Stimulated activated CD8-positive, alpha-beta memory T cell treated with anti-CD3 and anti-CD28 coated beads, Interleukin-4, amount 100 ng/mL, for 1 hour (primary cell): ENCODE measurements at places on chromosomes 6 and 20.

DNA sequence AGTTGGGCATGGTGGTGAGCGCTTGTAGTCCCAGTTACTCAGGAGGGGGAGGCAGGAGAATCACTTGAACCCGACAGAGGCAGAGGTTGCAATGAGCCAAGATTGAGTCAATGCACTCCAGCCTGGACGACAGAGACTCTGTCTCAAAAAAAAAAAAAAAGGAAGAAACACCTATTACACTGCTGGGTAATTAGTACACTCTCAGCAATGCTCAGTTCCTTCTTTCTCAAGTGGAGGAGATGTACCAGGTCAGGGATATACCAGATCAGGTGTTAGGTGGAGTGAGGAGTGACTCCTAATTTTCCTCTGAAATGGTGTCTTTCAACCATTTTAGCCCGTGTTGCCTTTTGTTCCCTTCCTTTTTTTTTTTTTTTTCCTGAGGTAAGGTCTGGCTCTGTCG is 30.0 kb upstream of the UBR2 start:
- DNase-seq = no peak

DNA sequence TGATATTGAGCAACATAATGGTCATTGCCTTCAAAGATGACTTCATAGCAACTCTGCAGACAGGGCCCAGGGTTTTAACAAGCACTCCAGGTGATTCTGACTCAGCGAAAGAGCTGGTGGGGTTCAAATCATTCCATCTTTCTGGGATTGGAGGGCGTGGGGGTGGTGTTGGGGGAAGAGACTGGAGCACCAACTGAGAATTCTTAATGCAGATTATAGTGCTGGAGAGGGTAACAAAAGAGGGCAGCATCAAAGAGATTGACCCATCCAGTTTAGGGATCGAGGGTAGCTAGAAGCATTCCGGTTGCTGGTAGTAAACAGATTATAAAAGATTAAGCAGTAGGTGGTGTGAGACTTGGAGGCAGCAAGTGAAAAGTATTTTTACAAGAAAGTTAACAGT is 15.9 kb downstream of the PFDN4 start:
- DNase-seq = no peak

- no peak for DNase-seq
Measured at GRCh38 chr20:7693761-7694160, 246.5 kb downstream of the HAO1 start.

- no peak for DNase-seq
Measured at GRCh38 chr6:24489881-24490280, 503 bp upstream of the GPLD1 start.

DNA sequence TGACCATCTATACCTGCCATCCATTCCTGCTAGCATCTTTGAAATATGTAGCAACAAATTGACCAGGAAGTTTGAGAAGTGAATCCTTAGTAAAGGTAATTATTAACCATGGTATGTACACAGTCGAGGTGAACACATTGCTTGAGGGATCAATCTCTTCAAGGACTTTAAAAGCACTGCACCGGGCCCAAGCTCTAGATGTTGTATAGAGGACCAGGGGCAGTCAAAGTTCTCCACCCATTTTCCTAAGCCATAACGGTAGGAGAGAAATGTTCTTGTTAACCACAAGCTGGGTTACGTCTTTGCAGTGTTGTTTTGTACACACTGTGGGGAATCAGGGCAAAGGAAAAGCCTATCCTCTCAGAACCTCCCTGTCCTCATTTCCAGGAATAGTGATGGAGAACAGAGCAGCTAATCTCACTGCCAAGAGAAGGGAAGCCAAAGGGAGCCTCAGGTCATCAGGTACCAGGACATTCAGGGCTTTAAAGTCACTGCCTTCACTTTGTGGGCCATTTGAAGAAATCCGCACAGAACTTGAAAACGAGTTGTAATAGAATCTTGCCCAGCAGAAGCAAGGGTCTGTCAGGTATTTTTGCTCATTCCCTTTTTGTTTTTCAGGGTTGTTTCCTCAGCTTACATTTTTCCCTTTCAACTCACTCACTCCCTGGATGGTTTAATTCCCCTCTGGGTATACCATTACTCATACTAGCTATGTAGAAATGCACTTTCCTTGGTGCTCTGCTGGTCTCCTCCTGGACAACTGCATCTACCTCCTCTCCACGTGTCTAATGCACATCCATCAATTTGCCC is 5.3 kb upstream of the PM20D2 start:
- DNase-seq = no peak

- DNase-seq = no peak
Measured at GRCh38 chr6:75206576-75207342, 906 bp upstream of the COL12A1 start.

DNA sequence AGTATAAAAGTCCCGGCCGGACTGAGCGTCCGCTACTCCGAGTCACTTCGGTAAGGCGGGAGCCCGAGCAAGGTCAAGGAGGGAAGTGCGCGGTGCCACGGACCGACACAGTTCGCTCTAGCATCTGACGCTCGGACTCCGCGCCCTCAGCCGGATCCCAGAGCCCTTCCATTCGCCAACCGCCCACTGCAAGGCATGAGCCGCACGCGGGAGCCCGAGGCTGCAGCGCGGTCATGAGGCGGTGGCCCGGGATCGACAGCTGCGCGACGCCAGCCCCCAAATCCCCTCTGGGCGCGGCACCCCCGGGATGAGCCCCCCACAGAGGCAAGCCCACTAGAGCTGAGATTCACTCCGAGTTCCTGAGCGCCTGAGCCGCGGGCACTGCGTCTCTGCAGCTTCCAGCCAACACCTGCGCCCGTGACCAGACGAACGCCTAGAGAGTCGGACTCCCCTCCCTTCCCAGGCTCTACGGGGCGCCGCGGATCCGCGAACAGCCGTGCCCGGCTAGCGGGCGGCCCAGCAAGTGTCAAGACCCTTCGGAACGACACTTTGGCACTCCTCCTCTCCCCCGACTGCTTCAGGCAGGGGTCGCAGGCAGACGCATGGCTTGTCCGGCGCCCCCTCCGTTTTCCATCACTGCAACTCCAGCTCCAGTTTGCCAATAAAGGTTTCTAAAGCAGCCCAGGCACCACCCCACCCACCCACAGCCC is 725 bp upstream of the ISM1 start:
- DNase-seq = no peak

DNA sequence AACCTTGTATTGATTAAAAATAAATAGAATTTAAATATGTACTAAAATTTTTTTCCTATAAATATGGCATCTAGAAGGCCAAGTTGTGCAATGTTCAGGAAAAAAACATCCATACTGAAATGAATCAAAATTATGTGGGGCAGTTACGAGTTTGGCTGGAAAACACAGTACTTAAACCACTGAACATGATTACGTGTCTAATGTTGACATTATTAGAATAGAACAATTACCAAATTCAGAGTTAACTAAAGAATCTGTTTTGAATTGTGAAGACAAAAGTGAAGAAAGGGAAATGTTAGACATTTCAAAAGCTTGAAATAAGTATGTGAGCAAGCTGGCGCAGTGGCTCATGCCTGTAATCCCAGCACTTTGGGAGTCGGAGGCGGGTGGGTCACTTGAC is 57.2 kb downstream of the KLHL31 start:
- no peak for DNase-seq

- DNase-seq = no peak
Measured at GRCh38 chr6:148464319-148465010, 121.8 kb downstream of the SASH1 start.

GRCh38 chr6:45350186-45350710 is 22.1 kb downstream of the RUNX2 start:
- no peak for DNase-seq

DNA sequence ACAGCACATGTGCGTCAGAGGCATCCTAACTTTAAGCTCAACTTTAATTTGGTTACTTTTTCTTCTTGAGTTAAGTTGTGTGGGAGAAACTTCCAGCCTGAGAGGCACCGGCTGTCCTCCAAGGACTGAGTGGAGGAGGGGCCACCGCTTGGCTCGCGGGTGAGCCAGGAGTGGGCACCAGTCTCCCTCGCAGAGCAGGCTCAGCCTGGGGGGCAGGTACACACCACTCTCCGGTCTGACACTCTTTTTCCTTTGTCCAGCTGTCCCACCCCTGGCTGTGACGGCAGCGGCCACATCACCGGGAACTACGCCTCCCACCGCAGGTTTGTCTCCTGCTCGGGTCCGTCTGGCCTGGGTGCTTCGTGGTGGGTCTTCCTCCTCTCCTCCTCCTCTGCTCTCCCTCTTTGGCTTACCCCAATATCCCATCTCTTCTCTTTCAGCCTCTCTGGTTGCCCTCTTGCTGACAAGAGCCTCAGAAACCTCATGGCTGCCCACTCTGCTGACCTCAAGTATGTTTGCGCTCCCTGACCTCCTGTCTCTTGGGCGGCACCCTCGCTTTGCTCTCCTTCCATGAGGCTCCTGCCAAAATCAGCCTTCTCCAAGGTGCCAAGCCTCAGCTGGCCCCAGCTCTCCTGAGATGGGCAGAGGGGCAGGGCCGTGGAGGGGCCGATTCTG is 32.6 kb upstream of the PCMTD2 start:
- no peak for DNase-seq

DNA sequence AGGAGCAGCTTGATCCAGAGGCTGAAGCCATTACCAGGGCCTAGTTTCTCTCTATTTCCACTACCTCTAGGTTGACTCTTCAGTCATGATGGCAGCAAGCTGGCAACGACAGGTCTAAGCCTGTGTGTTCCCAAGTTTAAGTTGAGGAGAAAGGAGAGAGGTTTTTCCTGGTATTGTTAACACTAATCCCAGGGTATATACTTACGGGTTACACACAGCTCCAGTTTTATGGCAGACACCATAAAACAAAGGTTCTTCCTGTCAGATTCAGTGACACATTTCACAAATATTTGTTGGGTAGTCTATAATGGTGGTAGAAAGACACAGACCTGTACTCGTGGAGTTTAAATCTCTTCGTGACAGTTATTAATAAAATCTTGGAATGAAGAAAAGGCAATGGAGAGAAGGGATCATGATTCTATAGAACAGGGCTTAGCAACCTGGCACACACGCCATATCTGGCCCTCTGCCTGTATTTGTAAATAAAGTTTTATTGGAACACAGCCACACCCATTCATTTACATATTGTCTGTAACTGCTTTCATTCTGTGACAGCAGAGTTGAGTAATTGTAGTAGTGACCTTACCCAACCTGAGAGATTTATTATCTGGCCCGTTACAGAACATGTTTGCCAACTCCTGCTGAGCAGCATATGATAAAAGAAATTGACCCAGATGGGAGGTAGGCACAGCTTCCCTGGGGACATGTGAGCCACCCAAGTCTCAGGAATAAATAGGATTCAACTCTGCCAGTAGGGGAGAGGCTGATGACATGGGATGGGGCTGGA is 323.3 kb downstream of the CDH4 start:
- DNase-seq = no peak

- DNase-seq = no peak
Measured at GRCh38 chr6:79100304-79100703, 22.2 kb upstream of the PHIP start.

GRCh38 chr6:101454106-101454676 is 60.7 kb downstream of the GRIK2 start:
- no peak for DNase-seq

- DNase-seq = no peak
Measured at GRCh38 chr6:100266494-100267401, 198.0 kb downstream of the SIM1 start.

- no peak for DNase-seq
Measured at GRCh38 chr20:17660667-17661066, 21.4 kb downstream of the RRBP1 start.

DNA sequence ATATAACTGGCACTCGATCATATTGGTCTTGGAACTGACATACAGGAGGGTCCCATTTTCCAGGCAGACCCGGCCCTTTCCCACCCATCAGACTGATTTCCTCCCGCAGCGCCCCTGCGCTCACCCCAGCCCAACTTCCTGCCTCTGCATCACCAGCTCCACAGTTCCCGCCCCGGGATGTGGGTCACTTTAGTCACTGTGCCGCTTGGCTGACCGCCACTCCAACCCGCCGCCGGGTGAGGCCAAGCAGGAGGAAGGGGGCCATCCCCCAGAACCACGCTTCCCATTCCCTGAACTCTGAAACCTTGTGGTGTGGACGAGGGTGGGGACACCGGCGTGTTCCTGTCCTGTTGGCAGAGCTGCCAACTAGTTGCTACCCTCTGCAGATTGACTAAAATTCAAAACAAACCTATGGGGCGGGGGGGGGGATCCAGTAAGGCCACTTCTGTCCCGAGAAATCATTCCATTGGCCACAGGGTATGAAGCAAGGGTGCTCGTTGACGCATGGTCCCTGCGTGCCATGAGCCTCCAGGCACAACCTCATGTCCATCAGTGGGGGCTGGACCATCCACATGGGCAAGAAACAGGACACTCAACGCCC is 12.3 kb downstream of the TGM2 start:
- DNase-seq = no peak

DNA sequence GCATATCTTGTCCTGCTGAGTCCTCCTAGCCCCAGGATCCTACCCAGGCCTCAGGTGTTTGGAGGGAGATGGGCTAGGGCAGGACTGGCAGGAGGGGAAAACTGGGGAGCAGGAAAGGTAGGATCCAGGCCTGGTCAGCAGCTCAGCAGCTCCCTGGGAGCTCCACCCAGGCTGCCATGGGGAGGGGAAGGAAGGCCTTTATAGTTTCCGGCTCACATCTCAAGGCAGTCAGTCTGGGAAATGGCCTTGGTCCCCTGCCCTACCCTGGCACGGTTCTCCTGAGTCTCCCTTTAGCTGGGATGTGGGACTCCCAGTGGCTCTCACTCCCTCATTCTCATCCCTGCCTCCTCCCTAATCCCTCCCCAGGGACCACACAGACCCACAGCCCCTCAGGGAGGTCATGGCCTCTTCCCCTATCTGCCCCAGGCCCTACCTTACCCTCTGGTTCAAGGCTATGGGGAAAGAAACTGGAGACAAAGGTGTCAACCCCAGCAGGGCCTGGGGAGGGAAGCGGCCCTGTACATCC is 1.6 kb downstream of the SLC44A4 start:
- DNase-seq = no peak
